D721Med (cell line): ENCODE measurements at places on chromosomes 16 and 17.

- no peak for DNase-seq
Observed at GRCh38 chr17:61393550-61393903, 6.1 kb upstream of the TBX2 start.

DNA sequence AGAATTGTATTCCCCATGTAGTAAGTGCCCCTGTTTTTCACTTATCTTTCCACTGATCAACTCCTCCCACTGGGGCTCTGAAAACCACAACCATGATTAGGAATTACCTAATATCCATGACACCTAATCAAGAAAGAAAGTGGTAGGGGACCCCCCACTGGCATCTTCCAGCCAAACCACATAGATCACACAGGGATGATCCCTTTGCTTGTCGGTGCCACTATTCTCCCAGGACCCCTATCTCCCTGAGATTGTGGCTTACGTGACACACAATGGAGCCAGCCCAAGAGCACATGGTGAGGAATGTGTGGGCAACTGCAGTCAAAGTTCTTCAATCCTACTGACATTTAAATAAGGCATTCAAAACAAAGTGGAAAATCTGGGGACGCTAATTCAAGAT lies 17.6 kb upstream of the DNAH9 start:
- DNase-seq: no peak

GRCh38 chr17:31677681-31678080 lies 181.4 kb downstream of the COPRS start:
- no peak for DNase-seq

DNA sequence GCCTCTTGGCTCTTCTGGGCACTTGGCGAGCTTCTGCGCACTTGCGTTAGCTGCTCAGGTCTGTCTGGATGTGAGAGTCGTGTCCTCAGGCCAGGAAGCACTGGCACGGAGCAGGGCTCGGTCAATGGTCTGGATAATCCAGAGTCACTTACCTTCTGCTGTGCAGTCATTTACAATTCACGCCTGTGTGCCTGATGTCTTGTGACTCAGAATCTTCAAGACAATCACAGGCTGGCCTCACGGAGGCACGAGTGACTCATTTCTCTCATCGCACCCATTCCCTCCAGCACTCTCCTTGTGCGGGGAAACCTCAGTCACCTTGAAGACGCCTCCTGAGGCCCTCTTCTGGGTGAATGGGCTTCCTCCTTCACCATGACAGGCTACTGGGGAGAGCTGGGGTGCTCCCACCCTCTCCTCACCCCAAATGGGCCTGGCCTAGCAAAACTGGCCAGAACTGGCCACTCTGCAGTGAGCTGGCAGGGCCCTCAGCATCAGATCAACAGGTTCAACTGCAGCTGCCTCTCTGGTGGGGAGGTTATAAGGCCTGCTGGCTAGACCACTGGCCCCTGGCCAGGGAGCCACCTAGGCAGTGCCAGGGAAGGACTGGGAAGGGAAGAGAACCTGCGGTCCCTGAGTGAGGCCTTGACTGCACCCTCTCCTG lies 1.9 kb upstream of the CAPN15 start:
- DNase-seq: no peak

DNA sequence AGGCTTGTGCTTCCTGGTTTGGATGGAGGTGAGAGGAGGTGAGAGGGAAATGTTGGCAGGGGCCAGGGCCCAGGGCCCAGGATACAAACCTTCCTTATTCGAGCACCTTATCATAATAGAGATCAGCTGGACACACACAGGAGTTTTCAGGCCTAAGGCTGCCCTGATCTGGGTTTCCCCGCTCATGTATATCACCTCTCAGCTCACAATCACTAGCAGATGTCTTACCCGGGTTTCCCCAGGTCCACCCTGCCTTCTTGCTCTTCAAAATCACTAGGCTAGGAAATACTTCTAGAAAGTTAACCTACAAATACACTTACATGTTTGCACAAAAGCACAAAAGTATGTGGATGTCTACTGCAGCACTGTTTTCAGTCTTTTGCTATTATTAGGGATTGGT lies 4.2 kb downstream of the HSPB9 start:
- no peak for DNase-seq
